GM19239 (cell line): ENCODE measurements at places on chromosomes 7 and 10.

DNA sequence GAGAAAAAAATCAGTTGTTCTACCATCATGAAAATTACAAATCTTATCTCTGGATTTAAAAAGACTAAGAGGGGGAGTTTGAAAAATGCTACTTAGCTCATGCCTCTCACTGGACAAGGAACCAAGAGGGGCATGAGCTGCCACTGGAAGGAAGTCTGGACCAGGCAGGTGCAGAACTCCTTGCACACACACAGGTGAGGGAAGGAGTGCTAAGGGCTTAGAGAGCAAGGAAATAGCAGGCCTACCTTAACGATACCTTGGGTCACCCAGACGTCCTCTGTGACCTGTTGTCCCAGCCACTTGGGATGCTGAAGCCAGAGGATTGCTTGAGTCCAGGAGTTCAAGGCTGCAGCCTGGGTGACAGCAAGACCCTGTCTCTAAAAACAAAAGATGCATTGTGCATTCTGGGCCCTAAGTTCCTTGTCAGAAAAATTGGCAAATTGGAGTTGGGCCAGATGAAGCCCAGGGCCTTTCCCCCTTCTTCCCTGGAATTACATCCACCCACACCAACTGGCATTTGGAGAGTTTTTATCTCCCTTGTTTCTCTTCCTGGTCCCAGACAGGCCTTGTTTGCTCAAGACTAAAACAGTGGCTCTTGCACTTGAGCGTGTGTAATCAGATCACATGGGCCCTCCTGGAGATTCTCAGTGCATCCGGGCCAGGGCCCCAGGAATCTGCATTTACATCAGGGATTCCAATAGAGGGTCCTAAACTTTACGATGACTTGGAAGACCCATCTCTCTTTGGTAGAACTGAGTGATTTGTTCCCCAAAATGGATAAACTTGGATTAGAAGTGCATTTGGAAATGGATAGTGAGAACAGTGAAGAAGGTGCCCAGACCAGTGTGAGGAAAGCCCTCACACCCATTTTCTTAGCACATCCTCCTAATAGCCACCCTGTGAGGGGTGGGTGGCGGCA is 3.0 kb downstream of the DDIT4 start:
- DNase-seq: no peak

DNA sequence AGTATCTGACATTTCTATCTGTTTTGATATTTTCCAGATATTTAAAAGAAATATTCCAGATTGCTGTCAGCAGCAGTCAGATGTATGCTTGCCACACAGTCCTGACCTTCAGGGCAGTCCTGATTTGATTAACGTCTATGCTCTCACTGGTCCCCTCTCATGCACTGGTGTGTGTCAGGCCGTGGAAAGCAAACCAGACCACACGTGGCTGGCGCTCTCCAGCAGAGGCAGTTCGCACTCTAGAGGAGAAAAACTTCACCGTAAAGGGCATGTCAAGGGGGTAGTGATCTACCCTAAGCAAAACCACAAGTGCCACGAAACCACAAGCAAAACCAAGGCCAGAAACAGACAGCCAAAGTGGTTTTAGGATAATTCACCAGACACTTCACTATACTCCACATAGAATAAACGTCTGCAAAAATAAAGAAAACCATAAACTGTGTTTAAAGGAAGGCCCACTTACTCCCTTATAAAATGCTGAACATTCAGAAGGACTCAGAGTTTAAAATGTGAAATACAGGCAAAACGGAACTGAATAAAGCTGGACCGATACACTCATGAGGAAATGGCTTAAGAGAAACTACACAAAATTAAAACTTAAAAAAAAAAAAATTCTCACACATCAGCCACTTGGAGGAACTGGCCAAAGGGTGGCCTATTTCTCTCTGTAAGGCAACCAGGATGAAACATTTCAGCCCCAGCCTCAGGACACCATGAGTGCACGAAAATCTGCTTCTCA is 26.4 kb downstream of the PARP12 start:
- DNase-seq: no peak

- no peak for DNase-seq
Observed at GRCh38 chr7:29996321-29996720, 6.7 kb upstream of the SCRN1 start.

DNA sequence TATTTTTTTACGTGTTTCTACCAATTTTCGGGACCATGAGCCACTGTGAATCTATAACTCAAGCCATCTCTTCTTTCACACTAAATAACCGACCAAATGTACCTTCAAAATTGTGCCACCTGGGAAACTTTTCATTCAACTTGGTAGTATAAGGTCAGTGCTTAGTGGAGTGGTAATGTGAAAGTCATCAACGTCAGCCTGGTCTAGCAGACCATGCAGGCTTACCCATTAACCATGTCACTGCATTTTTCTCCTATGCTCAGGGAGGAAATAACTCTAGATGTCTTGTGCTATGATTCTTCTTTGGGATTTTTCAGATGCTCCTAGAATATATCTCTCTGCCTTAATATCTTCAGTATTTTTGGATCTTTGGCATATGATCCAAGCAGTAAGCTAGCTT is 1075.4 kb upstream of the POT1 start:
- no peak for DNase-seq

- no peak for DNase-seq
Observed at GRCh38 chr7:95883217-95883616, 110.9 kb downstream of the DYNC1I1 start.

- no peak for DNase-seq
Observed at GRCh38 chr7:92722541-92722940, 113.8 kb downstream of the CDK6 start.

DNA sequence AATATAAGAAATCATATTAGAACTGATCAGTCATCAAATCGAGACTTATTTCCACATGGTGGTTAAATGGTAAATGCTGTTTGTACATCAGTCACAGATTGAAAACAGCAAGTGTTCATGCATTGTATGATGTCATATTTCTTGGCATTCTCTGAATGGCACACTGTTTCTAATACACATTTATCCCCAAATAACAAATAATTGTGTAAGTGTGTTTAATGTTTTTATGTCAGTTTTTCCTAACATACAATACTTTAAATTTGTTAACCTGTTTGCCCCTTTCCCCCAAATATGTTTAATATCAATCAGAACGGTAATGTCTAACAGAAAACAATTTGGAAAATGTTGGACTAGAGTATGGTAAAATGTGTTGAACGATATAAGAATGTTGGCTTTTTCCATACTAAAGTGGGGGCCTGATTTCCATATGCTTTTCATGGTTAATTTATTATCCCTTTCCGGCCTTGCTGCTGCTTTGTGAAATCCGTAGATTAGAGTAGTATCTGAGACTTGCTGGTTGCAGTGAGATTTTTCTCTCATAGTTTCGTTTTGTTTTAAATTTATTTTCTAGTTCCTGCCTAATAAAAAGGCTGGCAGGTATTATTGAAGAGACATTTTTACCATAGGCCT is 23.7 kb downstream of the RAB18 start:
- no peak for DNase-seq

DNA sequence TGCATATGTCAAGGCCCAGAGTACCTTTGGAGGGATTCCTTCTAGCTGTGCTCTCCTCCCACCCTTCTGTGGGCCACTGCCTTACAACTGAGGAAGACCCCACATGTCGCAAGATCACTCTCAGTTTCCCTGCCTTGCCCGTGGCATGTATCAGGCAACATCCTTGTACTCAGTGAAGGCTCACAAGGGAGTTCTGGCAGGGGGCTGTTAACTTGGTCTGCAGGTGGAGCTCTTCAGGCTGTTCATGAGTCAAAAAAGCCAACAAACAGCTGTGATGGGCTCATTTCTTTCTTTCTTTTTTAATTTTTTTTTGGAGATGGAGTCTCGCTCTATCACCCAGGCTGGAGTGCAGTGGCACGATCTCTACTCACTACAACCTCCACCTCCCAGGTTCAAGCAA is 513.0 kb upstream of the ANKRD30A start:
- no peak for DNase-seq

GRCh38 chr7:77651575-77652162 is 44.6 kb upstream of the RSBN1L start:
- DNase-seq: peak; percentile 32
